ENCODE measurements at places on chromosomes 4 and X.

DNA sequence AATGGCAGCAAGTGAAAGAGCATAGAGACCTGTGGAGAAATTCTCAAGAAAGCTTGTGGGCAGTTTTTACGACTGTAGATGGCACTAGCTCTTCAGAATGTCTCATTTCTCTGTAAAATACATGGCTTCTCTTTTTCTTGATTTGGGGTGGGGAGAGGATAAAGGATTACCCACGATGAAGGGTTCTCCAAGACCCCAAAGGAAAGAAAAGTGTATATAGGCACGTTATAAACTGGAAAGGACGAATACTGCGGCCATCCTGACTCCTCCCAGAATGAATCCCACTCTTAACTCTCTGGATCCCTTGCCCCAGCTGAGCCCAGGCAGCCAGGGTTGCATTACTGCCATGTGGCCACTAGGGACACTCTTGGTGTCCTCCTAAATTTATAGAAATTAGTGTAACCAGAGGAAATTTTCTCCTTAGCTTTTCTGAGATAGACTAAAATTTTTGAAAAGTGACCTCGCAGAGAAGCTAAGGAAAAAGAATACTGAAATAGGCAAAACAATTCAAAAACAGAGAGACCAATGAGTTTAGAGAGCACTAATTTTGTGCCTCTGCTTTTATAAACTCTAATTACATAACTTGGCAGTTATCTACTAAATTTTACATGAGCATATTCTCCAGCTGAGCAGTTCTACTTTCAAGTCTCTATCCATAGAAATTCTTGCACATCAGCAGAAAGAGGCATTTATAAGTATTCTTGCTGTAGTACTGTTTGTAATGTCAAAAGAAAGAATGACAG is 37.8 kb upstream of the PCDH19 start:
- DNase-seq = peak; percentile 1

- DNase-seq = no peak
Measured at GRCh38 chr4:8332891-8333331, 63.4 kb downstream of the HTRA3 start.

DNA sequence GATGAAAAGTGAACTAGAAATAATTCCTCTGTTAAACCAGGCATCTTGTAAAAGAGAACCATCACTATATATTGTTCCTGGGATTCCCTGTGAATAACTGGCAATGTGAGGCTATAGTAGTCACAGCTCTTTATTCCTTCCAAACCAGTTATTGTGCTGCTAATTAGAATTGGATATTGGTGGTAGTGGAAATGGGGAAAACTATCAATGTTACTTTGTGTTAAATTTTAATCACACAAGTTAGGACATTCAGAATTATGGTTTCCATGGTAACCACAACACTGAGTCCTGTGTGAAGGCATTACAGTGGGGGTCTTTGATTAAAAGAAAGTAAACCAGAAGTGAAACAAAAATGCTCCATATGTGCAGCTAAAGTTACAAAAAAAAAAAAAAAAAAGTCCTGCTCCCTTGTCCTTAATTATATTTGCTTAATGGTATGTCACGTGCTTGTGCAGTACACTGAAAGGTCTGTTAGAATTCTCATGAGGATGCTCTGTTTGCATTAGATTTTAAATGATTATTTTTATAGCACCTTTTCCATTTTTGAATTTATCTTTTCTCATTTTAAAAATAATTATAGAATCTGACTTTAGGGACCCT is 200.4 kb downstream of the ADGRL3 start:
- no peak for DNase-seq

DNA sequence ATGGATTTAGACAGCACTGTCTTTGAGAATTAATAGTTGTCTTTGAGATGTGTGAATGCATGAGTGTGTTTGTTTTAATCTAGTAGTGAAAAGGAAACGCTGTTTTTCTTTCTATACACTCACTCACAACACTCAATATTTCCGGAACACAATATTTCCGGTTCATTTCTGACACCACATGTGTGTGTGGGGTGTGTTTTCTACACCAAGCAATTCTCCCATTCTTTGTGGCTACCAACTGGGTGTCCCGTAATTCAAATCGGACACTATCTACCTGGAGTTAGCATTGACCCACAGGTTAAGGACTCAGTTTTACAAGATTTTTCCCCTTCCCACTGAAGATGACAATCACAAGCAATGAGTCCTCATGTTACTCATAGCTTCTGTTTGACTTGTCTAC is 113.9 kb downstream of the SNCA start:
- DNase-seq = no peak

DNA sequence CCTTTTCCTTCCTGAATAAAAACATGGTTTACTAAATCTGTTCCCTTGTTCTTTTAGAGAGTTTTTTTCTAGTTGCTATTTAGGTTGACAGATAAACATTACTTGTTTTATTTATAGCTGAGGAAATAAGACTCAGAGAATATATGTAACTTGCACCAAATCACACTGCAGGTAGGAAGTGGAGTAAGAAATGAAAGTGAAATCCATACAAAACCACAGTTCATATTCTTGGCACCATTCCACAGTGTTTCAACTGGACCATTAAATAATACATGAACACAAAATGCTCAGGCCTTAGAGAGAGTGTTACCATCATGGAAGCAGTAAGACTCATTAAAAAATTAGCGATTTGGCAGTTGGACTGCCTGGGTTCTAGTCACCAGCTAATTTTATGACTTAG is 326.9 kb upstream of the SLIT2 start:
- DNase-seq = no peak

GRCh38 chrX:40009890-40010289 is 87.9 kb downstream of the BCOR start:
- DNase-seq = no peak

GRCh38 chr4:184355111-184355604 is 119.2 kb downstream of the IRF2 start:
- DNase-seq = no peak

- DNase-seq = no peak
Measured at GRCh38 chr4:182576601-182577289, 333.5 kb downstream of the TENM3 start.

DNA sequence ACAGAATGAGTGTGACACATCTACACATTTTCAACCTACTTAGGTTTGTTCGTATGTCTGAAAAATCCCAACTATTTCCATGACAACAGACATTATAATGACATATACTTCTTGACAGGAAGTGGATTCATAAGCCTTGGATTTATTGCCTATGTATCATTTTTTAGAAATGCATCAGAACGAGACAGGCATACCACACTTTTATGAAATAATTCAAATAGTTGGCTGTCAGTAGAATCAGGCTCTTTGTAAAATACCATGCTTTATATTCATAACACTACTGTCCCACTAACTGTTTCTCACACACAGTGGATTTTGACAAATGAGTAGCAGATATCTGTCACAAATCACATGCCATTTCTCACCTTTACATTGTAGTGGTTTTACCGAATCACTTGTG is 173.2 kb downstream of the BEND2 start:
- DNase-seq = no peak

DNA sequence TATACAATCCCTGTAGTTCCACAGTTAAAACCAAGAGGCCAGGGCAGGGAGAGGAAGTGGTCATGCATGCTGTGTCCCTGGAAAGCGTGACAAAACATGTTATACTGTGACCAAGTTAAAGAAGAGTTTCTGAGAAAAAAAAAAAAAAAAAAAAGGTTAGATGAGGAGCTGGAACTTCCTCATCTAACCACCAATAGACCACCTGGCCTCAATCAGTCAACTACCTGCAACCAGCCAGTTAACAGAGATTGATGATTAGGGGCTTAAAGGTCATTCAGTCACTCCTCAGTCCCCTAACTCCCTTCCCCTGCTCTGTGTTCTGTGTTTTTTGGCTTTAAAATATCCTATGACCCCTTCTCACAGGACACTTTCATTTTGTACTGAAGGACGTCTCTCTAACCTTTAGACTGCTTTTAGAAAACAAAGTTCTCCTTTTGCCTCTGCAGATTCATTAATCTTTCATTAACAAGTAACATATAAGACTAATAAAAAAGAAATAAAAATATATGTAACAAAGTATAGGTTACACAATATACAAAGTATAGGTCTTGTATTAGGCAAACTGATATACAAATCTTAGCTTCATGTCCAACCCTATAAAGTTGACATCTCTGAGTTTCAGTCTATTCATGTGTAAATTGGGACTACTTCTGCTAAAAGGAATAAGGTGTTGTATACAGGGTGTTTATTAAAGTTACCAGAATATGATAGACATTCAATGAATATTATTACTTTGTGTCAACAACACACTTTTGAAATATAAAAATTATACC is 179.1 kb upstream of the NDST4 start:
- DNase-seq = no peak

- DNase-seq = no peak
Measured at GRCh38 chr4:90162566-90162965, 35.4 kb downstream of the CCSER1 start.

GRCh38 chr4:72186714-72187113 is 154.9 kb downstream of the NPFFR2 start:
- DNase-seq = no peak

DNA sequence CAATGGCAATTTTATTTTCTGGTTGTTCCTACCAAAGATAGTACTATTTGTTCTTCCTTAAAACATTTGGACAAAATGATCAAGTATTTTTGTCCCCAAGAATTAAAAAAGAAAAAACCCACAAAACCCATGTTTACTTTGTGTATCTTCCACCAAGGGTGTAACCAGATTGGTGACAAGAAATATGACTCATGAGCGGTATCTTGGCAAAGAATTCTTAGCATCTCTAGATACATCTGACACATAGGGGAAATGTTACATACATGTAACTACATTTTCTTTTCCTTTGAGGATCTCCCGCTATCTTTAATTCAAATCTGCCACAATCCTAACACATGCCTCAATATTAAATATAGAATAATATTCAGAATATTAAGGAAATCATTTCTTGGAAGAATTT is 78.7 kb downstream of the WDFY3 start:
- no peak for DNase-seq

DNA sequence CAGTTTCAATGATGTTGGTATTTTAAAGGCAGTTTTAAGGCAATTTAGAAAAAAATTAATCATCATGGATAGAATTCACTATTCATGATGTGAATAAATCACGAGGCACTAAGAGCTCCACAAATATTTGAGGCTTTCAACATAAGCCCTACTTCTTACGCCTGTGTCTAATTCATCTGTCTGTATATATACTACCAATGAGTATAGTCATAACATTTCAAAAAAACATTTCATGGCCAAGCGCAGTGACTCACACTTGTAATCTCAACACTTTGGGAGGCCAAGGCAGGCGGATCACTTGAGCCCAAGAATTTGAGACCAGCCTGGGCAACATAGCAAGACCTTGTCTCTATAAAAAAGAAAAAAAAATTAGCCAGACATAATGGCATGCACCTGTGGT is 56.5 kb downstream of the FBXL5 start:
- no peak for DNase-seq

- no peak for DNase-seq
Measured at GRCh38 chrX:15404401-15405096, 20.3 kb upstream of the VEGFD start.

DNA sequence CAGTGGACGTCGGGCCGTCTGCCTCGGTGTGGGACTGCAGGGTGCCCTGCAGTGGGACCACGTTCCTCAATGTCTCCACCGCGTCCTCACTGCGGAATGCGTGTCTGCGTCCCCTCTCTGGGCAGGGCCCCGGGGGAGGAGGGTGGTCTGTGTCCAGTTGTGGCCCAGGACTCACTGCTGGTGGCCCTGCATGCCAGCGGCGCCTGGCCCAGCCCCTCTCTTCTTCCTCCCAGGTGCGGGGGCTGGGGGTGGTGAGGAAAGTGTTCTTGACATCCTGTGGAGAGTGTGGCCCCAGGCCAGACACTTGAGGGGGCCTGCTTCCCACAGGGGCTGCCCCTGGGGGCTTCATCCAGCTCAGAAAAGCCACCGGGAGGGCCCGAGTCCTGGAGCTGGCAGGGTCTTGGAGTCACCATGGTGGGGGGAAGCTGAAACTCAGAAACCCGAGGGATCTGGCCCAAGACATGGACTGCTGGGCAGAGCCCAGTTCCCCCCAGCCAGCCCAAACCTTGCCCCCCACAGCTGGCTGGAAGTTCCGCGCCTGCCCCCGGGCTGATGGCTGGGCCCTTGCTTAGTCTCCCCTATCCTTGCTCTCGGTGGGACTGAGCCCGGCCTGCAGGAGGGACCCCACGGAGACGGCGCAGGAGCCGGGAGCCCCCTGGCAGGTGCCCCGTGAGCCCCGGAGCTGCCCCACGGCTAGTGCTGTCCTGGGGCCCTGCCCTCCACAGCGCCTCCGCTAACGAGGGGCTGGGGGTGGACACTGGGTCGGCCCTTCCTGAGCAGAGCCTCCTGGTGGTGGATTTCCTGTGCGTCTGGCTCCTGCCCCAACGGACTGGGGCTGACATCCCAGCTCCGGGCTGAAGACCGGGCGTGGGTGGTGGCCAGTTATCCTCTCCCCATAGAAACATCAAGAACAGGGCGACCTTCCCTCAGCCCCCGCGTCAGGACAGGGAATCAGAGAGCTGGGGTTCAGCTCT is 2.9 kb downstream of the DOK7 start:
- DNase-seq = no peak

GRCh38 chr4:185384930-185385331 is 10.8 kb downstream of the LRP2BP start:
- DNase-seq = no peak

GRCh38 chr4:23333556-23333945 is 556.3 kb downstream of the PPARGC1A start:
- DNase-seq = no peak

DNA sequence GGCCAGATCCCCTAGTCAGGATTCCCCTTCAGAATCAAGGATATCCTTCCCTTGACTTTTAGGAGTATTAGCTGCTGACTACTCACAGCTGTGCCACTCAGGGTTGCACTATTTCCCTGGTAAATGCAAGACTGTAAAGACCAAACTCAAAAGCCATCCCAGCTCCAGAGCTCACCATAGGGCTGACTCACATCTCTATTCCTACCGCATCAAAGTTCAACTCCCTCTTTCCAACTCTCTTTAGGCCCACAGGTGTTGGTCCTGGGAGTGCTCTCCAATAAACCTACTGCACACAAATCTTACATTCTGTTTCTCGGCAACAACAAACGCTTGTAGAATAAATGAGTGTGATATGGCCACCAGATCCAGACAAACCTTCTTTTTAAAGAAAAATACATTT is 109.6 kb downstream of the PPP3CA start:
- no peak for DNase-seq

GRCh38 chr4:93876754-93877153 is 48.2 kb downstream of the ATOH1 start:
- DNase-seq = no peak

- DNase-seq = no peak
Measured at GRCh38 chrX:12919051-12919450, 12.6 kb downstream of the TLR8 start.

GRCh38 chr4:54390670-54391069 is 161.6 kb downstream of the PDGFRA start:
- no peak for DNase-seq

- no peak for DNase-seq
Measured at GRCh38 chrX:107753187-107753586, 22.4 kb downstream of the TSC22D3 start.

GRCh38 chr4:2745981-2746806 is 9.9 kb downstream of the TNIP2 start:
- DNase-seq = peak; percentile 83

GRCh38 chrX:1094566-1095333 is 117.7 kb downstream of the CRLF2 start:
- DNase-seq = no peak
